ENCODE measurements at places on chromosomes 2 and 18. TPM values are rescaled to one million over a fixed set of nuclear protein-coding genes. Genes with fewer than 3 reads are reported as not detected.

The C2orf66 gene
- not detected for total RNA-seq

GRCh38 chr2:152539424-152539823 is 177.8 kb downstream of the PRPF40A start:
- DNase-seq = no peak

The DYSF gene
- total RNA-seq = 3.0 TPM

DNA sequence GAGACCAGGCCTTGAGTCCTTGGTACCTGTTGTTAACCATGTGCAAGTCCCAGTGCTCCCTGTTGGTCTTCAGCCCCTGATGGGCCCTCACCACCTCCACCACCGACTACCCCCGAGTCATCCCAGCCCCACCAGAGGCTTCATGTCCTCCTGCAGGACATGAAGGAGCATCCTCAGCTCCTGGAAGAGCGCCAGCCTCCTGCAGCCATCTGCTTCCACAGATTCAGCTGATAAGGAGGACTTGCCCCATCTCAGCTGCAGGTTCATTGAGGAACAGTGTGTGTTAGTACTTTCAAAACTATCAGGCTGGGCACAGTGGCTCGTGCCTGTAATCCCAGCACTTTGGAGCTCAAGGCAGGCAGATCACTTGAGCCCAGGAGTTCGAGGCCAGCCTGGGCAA is 151.9 kb downstream of the ATP9B start:
- DNase-seq = no peak

The CCDC68 gene
- 0.11 TPM for total RNA-seq

- DNase-seq = no peak
Observed at GRCh38 chr2:65390134-65390533, 42.3 kb downstream of the SPRED2 start.

The BBS5 gene
- 1.7 TPM for total RNA-seq

The EGR4 gene
- total RNA-seq = not detected

The ZC3H8 gene
- total RNA-seq = 43.9 TPM

DNA sequence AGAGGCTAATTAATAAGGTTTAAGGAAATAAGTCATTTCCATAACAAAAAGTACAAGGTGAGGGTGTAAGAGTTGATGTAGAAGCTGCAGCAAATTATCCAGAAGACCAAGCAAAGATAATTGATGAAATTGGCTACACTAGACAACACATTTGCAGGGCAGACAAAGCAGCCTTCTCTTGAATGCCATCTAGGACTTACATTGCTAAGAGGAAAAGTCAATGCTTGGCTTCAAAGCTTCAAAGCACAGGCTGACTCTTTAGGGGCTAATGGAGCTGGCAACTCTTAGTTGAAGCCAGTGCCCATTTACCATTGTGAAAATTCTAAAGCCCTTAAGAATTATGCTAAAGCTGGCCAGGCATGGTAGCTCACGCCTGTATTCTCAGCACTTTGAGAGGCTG is 728.6 kb upstream of the KLHL29 start:
- no peak for DNase-seq

The TUBA3E gene
- total RNA-seq = not detected

DNA sequence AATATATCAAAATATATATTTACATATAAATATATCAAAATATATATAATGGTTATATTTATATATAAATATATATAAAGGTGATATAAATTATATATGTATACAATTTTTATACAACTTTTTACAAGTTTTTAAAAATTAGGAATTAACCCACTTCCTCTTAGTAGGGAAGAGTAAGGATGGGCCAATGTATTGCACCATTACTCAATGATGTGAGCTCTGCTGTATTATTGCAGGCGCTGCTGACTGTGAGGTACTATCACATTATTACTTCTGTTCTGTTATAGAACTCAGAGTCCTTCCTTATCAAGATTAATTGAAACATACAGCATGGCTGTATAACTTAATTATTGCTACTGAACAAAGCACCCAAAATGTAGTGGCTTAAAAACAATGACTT is 46.0 kb downstream of the CCDC195 start:
- DNase-seq = no peak

DNA sequence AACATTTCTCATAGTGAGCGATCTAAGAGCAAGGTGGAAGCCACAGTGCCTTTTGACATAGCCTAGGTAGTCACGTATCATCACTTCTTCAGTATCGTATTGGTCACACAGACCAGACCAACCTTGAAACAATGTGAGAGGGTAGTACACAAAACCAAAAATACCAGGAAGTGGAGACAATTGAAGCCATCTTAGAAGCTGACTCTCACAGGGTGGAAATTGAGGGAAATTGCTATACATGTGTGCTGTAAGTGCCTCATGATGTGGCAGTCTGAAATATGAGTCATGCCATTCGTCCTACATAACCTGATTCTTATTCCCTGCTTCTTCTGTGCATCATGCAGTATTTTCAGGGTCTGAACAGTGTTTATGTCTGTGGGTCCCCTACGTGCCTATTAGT is 62.3 kb upstream of the STON1 start:
- no peak for DNase-seq

The ARHGEF4 gene
- total RNA-seq = 68.9 TPM

The TEX51 gene
- total RNA-seq = not detected

- DNase-seq = no peak
Observed at GRCh38 chr18:8797206-8797605, 91.8 kb downstream of the MTCL1 start.

DNA sequence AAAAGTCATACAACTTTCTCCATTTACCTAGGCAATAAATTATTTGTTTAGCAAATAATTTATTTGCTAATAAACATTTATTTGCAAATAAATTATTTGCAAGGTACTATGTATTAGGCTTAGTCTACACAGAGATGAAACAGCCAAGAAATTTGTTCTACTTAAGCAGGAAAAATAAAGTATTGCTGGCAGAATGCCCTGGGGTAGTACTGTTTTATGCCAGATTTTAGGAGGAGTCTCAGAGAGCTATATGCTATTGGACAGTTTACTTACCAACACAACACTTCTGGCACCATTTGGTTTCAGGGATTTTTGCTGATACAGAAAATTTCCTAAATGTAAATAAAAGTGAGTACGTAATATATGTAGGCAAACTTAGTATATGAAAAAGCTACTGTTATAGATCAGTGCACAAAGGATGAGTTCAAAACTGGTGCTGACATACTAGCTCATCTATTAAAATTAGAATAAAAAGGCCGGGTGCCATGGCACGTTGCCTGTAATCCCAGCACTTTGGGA is 23.2 kb upstream of the CDKL4 start:
- no peak for DNase-seq

- no peak for DNase-seq
Observed at GRCh38 chr2:239247401-239248245, 153.2 kb downstream of the HDAC4 start.

The TCF23 gene
- not detected for total RNA-seq

The SPDYA gene
- 1.7 TPM for total RNA-seq

DNA sequence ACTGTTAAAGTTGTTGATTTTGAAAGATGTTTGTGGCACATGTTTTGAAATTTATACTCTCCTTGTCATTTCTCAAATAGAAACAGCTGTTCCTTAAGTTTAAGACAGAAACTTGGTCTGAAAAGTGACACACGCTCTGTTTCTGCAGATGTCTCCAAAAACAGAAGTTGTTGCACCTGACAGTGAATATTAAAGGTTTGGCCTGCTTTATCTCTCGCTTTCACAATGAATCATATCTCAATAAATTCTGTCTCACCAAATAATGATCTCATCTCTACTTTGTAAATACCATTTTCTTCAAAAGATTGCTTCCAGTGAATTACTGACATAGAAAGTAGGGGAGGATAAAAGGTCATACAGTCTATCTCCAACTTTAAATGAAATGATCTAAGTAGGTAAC is 294.9 kb upstream of the SYT4 start:
- DNase-seq = no peak

The SCN3A gene
- 0.32 TPM for total RNA-seq

The CRYGD gene
- not detected for total RNA-seq

- DNase-seq = no peak
Observed at GRCh38 chr2:142131010-142131669, at the start of gene LRP1B. Gene LRP1B (minus strand): TSS chr2:142131016. CDS start chr2:142130729, 287 bp downstream.

- DNase-seq = no peak
Observed at GRCh38 chr18:78138983-78139496, 840.6 kb upstream of the SALL3 start.

The TUBA4B gene
- total RNA-seq = not detected

The AMER3 gene
- total RNA-seq = not detected

The CCDC195 gene
- total RNA-seq = not detected

DNA sequence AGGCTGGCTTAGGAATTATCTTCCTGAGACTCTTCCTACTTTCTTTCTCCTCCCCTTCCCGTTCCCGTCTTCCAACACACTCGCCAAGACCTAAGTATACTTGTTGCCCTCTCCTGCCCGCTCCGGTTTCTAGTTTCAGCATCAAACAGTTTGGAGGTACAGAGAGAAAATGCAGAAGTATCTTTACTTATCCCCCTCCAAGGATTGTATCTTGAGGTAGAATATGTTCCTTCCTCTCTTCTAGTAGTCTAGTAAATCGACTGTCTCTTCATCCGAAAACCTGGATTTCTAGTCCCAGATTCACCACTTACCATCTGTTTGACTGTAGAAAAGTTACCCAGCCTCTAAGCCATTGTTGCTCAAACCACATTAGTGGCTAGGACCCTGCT is 755 bp downstream of the EIF4E2 start:
- no peak for DNase-seq

DNA sequence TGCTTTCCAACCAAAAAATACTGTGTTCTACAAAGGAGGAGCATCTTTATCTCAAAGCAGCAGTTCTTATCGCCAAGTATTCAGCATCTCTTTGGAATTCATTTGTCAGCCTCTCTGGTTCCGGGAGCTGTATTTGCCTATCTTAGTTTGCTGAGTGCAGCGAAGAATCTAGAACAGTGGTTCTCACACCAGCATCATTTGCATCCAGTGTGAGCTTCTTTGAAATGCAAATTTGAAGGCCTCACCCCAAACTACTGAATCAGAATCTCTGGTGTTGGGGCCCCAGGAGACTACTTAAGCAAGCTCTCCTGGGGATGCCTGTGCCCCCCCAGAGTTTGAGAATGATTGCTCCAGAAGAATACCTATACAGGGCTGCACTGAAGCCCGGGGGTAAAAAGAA is 1.5 kb upstream of the PTPN2 start:
- no peak for DNase-seq

DNA sequence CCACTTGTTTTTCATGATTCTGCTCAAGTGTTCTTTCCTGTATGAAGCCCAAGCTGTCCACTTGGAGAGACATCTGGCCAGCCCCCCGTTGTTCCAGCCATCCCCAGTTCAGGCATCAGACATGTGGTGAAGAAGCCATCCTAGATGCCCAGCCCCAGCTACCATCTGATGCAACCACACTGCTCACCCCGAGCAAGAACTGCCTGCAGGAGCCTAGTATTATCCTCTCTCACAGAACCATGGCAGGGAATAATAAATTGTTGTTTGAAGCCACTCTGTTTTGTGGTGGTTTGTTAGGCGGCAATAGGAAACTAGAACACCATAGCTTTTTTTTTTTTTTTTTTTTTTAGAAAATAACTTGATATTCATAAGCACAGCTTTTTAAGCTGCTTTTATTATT is 19.5 kb upstream of the DARS1 start:
- no peak for DNase-seq

- no peak for DNase-seq
Observed at GRCh38 chr2:168819050-168819715, 16.7 kb downstream of the NOSTRIN start.

DNA sequence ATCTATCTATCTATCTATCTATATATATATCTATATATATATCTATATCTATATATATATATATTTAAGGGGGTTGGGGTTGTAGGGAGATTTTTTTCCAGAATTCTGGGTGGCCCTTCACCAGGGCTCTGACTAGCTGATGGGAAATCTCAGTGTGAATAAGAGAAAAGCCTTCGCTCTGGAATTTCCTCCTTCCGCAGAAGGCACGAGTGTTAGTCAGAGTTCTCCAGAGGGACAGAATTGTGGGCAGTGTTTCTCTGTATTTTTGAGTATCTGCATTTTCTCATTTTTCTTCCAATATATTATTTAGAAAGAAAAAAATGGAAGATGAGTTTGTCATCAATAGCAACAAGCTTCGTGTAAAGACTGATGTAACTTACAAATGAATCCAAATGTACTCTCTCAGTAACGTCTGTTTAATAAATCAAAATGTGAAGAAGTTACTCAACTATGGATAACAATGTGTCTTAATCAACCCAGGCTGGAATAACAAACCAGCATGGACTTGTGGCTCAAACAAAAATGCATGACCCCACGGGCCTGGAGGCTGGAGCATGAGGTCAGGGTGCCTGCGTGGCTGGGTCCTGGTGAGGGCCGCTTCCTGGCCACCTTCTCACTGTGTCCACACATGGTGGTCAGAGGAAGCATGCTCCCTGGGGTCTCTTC is 10.6 kb upstream of the SNTG2 start:
- no peak for DNase-seq

DNA sequence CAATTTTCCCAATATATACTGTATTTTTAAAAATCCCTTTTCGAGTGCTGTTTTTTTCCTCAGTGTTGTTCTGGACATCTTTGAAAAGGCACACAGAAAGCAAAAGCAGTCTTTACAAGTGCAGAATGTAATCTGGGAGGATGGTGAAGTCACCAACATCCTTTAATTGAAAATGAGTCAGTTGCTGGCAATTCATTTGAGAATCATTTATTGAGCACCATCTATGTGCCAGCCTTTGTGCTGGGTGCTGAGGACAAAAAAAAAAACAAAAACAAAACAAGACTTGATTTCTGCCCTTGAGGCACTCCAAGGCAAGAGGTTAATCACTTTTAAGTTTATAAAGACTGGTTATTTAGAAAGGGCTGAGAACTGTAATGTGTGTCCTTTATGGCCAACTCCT is 46.7 kb upstream of the ACVR1 start:
- no peak for DNase-seq

- no peak for DNase-seq
Observed at GRCh38 chr2:42296226-42296625, 64.8 kb downstream of the COX7A2L start.

DNA sequence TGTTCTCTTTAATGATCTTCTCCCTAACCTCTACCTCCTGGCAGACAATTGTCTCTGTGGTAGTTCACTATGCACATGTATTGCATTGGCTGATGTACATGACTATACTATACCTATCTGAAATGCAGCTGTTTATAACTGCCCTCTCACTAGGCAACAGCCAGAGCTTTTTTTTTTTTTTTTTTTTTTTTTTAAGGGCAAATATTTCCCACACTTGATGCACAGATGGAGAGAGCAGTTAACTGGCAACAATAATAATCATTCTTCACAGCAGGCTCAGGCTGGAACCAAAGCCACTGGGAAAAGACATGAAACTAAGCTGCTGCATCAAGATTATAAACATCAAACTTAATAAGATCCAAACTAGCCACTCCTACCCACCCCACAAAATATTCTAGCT is 707.7 kb downstream of the LRP1B start:
- no peak for DNase-seq

The FBXO36 gene
- total RNA-seq = 1.3 TPM

The EXOC6B gene
- 32.4 TPM for total RNA-seq

Data from esophagus squamous epithelium (tissue), 5 donors.